Muscle of leg (tissue), 16 donors: ENCODE measurements at places on chromosomes 7 and 10. TPM values are rescaled to one million over a fixed set of nuclear protein-coding genes. Genes with fewer than 3 reads are reported as not detected.

BCAP29 gene
- 43.0 TPM for polyA plus RNA-seq

FBXL13 gene
- polyA plus RNA-seq: 0.74 TPM

CYP3A5 gene
- 0.58 TPM for polyA plus RNA-seq

RASSF4 gene
- 79.9 TPM for polyA plus RNA-seq

STK31 gene
- polyA plus RNA-seq: 1.0 TPM

HIPK2 gene
- polyA plus RNA-seq: 14.2 TPM

TRUB1 gene
- 22.3 TPM for polyA plus RNA-seq
